Iris pigment epithelial cell (primary cell): ENCODE measurements at places on chromosomes 5 and 9.

DNA sequence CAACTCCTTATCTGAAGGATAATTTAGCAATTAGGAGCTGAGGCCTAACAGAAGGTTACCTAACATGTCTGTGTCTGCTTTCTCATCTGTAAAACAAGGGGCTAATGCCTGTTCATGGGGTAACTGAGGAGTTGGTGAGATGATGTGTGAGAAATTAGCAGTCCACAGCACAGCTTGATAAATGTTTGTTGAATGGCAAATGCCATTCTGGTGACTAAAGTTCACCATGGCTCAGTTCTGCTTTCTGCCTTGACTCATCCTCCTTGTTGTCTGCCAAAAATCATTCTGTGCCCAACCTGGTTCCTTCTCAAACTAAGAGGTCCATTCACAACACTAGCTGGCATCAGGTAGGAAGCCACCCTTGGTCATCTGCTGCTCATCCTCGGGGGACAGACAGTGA, 552.0 kb upstream of the KLF4 start:
- peak; percentile 75 for DNase-seq

DNA sequence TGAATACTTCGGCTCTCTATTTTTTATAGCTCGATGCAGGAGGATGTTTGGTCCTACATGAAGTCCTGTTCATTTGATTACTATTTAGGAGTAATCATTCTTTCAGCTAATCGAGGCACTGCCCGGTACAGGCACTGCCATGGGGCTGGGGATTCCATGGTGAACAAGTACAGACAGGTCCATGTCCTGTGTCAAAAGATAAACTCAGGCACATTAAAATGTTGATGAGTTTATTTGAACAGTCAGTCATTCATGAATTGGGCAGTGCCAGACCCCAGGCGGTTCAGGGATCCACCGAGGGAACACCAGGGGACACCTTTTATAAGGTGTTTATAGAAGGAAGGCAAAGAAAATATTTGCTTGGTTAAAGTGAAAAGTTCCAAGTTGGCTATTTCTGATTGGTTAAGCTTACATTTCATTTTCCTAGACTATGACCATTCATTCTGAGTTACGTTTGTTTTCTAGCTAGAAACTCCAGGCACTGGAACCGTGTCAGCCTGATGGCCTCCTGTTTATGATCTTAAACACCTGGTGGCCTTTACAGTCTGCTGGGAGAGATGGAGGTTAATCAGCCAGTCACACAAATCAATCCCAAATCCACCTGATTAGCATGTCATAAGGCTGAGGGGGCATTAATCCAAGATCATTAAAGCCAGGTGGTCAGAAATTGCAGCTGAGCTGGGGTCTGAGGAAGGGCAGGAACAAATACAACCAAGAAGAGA, 47.0 kb upstream of the TDRD7 start:
- DNase-seq = no peak

DNA sequence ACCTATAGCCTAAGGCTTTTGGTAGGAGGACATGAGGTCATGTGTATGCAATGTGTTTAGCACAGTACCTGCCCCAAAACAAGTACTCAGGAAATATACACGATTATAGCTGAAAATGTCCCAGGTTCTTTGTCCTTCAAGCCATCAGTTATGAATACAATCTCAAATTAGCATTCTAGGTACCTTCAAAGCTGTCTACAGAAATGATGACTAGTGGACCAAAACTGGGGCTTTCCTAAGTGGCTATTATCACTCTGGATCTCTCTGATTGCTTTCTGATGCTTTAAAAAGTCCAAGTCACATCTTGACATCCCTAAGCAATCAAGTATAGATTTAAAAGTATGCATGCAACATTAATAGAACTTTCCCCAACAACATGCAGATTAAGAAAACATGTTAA, 93.0 kb upstream of the SLIT3 start:
- DNase-seq = no peak

DNA sequence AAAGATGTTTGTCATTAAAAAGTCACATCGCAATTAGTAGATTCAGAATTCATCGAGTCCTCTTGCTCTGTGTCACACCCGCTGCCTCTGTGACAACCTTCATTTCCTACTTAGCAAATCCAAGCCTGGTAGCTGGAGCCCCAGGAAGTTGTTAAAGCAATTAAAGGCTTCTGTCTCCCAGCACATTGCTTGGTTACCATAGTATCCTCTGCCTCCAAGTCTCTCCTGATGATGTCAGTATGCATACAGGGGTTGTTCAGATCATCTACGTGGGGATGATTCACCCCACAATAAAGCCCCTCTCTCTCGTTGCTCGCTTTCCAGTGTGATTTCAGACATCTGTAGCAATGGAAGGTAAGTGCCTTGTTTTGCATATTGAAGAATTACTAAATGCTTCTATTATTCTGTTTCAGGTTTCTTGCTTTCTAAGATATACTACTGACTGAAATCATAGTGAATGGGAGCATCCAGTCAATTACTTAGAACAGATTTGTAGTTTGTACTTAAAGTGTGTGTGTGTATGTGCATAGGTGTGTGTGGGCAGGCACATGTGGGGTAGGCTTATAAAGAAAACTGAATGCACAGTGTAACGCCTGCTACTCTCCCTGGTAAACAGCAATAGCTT, 52.9 kb downstream of the PAM start:
- DNase-seq = peak; percentile 89

DNA sequence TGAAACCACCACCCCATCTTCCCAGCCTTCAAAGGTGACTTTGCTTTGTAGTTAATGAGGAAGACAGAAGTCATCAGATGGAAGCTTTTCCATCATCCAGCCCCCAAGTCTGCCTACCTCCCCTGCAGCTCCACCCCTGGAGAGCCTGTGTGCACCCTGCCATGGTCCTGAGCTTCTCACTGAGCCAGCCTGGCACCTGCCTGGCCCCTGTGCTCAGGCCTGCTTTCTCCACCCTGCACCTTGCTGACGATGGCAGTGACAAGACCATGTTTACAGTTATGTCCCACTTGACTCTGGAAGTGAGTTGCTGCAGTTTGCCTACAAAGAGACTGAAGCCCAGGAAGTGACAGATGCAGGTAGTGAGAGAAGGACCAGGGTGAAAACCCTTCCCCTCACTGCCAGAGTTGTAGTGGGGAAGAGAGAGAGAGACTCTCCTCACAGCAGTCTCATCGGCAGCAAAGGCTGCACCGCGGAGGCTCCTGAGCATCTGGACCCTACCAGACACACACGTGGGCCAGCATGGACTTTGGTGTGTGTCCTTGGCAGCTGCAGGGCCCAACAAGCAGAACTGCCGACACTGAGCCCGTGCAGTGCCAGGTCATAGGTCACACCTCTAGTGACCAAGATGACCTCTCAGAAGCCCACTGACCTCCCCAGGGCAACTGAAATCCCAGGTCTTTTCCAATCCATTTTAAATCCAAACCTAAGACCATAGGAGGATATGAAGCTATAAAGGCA, 107.1 kb downstream of the CACNA1B start:
- no peak for DNase-seq

- no peak for DNase-seq
Measured at GRCh38 chr9:89773170-89773569, 168.4 kb downstream of the GADD45G start.

- DNase-seq = no peak
Measured at GRCh38 chr9:97758334-97758916, 61.3 kb upstream of the XPA start.

DNA sequence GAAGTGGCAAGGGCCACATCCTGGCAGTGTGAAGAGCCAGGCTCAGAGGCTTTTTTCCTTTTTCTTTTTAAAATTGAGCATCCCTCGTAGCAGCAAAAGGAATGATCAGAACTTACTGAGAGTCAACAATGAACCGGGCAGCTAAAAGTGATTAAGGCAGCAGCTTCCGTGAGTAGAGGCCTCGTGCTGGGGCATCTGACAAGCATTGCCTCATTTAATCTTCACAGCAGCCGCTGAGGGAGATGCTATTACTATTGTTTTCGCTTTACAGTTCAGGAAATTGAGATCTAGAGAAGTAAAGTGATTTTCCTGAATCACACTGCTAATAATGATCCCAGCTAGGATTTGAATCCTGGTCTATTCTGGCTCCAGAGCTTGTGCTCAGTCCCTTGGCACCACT, 30.7 kb upstream of the PTGS1 start:
- no peak for DNase-seq

- DNase-seq = no peak
Measured at GRCh38 chr5:139837711-139838380, 42.2 kb downstream of the PSD2 start.

DNA sequence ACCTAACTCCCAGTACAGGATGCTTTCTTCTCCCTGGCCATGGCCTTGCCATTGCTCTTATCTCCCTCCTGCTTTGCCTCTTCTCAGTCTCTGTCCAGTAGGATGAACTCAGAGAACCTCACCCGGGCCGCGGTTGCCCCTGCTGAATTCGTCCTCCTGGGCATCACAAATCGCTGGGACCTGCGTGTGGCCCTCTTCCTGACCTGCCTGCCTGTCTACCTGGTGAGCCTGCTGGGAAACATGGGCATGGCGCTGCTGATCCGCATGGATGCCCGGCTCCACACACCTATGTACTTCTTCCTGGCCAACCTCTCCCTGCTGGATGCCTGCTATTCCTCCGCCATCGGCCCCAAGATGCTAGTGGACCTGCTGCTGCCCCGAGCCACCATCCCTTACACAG, at the start of gene OR5C1:
Gene OR5C1, plus strand, starts transcription at position 103 of the 400 bp plus-strand sequence. Its CDS starts 0 bp downstream, at position 103.
- no peak for DNase-seq

DNA sequence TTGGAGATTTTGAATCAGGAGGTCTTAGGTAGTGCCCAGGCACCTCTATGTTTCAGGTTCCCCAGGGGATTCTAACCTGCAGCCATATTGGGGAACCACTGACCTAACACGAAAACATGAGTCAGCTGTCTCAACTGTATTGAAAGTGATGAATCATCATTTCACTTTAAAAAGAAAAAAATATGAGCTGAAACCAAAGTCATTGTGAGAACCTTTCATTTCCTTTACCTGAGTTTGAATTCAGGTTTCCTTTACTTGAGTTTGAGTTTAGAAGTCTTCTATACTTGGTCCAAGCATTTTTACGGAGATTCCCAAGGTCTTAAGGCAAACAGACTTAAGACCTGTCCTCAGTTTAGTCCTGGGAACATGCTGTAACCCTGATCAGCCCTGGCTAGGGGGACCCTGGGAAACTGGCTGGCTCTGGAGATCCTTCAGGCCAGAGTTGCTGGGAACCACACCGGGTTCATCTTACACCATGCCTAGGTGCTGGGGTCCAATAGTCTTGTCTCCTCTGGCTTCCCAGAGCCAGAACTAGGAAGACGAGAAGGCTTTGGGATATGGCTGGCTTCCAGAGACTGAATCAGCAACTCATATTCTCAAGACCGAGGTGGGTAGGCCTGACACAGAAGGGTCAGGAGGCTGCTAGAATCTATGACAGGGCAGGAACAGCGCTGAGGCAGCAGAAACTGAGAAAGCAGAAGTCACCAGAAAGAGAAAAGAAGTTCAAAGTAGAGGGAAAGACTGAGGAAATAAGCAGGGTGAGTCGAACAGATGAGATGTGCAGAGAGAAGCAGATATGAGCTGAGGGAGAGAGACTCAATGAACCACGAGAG, 16.4 kb upstream of the PDCD1LG2 start:
- peak; percentile 90 for DNase-seq

DNA sequence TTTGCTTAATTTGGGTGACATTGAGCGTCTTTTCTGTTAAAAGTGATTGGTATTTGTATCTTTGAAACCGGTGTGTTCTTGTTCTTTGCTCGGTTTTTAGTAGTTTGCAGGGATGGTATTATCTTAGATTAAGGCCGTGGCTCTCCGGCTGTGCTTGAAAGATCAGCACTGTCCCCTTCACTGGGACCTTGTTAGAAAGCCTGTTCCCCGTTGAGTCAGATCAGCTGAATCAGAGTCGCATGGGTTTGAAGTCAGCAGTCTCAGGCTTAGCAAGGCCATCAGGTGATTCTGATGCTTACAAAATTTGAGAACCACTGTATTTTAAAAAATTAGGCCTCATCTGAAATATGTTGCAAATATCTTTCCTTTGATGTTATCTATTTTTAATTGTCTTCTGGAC, 5.0 kb downstream of the DIRAS2 start:
- no peak for DNase-seq

DNA sequence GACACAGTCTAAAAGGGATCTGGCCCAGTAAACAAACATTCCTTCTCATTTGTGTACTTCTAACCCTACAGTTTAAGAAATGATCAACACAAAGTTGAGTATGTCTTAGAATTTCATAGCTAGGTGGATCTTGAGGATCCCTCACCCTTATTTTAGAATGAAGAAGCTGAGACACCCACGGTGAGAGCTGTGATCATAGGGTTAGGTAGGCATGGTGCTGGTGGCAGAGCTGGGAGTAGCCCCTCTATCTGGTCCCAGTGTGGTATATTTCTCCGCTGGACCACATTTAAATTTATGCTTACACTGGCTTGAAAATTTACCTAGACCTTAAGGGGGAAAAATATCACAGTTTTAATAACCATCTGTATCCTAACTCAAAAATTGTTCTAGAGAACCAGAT, 39.8 kb downstream of the UGCG start:
- no peak for DNase-seq

DNA sequence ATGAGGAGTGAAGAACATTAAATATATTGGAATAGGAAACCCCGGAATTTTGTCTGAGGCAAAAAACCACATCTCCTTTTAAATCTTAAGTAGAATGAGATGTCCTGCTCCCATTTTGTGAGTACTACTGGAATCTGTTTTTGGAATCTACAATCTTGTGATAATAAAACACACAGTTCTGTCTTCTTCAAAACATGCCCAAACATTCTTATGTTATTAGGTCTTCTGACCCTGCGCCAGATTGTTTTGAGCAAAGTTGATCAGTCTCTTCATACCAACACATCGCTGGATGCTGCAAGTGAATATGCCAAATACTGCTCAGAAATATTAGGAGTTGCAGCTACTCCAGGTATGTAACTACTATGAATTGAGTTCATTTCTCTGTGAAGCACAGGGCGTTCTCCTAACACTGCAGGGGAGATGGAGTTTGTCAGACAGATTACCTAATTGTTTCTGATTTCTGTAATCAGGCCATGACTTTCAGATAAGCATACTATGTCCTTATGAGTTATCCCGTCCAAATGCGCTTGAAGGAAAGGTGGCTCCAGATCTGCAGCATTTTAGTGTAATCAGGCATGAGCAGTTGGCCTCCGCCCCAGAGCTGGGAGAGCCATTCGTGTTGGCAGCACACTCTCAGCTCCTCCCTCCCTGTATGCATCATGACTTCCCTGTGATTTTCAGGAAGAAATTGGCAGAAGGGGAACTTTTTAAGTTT, 88.0 kb downstream of the NLN start:
- peak; percentile 83 for DNase-seq

- peak; percentile 80 for DNase-seq
Measured at GRCh38 chr5:109830955-109831502, 141.3 kb downstream of the MAN2A1 start.

- no peak for DNase-seq
Measured at GRCh38 chr9:93126825-93127368, 7.2 kb downstream of the NINJ1 start.

GRCh38 chr9:21121079-21121478, 20.6 kb downstream of the IFNW1 start:
- no peak for DNase-seq
